ENCODE measurements at places on chromosomes 4 and X.

DNA sequence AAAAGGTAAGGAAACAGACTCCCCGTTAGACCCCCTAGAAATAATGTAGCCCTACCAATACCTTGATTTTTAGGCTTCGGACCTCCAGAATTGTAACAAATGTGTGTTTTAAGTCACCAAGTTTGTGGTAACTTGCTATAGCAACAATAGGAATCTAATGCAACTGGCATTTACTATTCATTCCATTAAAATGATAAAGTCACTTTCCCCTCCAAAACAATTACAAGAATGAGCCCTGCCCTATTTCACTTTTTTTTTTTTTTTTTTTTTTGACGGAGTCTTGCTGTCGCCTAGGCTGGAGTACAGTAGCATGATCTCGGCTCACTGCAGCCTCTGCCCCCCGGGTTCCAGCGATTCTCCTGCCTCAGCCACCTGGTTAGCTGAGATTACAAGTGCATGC lies 3.5 kb upstream of the DDX60L start:
- no peak for DNase-seq

DNA sequence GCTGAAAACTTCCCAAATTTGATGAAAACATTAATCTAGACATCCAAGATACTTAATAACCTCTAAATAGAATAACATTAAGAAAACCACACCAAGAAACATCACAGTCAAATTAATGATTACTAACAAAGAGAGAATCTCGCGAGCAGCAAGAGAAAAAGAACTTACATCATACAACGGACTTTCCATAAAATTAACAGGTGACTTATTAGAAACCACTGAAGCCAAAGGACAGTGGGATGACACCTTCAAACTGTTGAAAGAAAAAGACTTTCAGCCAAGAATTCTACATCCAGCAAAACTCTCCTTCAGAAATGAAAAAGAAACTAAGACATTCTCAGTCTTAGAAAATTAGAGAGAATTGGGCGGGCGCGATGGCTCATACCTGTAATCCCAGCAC lies 232.0 kb downstream of the SNCA start:
- DNase-seq: no peak

DNA sequence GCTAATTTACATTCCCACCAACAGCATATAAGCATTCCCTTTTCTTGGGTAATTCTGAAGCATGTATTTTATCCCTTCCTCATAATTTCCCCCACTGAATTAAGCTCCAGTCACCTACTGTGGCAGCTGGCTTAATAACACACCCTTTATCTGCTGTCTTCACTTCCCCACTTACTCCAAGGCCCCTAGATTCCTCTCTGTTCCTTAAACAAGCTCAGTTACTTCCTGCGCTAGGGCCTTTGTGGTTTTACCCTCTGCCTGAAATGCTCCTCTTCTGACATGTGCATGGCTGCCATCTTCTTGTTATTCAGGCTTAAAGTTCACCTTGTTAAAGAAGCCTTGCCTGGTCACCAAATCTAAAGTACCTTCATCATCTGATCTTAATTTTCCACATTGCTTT lies 47.2 kb upstream of the RPS6KA3 start:
- DNase-seq: no peak

GRCh38 chr4:1402021-1402515 lies 4.2 kb downstream of the NKX1-1 start:
- no peak for DNase-seq

DNA sequence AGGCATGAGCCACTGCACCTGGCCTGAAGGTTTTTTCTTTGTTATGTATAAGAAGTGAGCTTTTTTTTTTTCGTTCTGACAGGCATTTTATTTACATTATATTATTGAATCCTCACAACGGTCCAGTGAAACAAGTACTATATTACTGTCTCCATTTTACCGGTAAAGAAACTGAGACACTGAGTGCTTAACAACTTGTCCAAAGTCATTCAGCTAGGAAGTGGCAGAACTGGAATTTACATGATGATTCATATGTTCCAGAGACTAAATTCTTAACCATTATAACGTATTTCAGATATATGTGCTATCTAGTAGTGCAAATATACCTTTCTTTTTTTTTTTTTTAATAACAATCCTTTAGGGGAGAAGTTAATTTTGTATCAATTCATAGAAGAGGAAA lies 18.4 kb upstream of the SLC6A14 start:
- no peak for DNase-seq

- DNase-seq: peak; percentile 2
Measured at GRCh38 chrX:85243761-85244449, at the start of the genes SATL1 and ZNF711. SATL1 (minus strand) TSS chrX:85243779; CDS start chrX:85108968, 134,811 bp downstream. ZNF711 (plus strand) TSS chrX:85243991; CDS start chrX:85247573, 3,582 bp downstream.

DNA sequence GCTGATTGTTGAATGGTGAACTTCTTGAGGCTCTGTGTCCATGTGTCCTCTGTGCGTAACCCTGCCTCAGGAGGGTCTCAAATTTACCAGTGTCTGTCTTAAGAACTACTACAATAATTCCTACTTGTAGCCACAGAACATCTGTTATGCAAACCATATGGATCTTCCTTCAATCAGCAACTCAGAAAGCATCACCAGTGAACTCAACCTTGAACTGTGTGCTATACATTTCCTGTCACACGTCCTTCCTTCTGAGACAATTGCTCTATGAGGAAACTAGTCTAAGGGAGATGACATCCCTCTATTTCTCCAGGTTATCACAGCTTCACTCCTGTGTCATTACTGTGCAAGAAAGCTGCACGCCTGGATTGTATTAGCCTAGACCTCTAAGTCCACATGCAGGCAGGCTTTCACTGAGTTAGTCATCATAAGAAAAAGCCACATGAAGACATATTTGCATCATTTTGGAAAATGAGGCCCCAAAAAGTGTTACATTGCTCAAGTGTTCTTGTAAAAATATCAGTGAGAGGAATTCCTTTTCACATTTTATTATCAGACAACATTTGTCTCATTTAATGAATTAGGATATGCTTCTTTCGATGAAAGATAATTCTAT lies 157.8 kb downstream of the AFF2 start:
- no peak for DNase-seq

DNA sequence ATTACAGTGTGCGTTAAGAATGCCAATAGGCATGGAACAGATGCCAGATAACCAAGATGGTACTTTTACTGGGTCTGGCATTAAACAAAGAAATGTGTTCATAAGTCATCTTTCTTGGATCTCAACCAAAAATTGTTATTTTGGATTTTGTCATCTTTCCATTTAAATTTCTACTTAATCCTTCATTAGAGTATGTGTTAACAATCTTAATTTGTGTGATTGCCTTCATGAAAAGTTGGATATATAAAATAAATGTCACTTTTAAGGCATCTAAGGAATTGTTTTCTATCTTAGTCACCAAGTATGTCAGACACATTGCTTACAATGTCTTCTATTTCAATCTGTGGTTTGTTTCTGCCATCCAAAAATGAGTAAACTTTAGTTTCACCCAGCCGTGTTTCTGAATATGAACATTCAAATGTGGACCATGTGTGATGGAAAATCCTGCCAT lies 87.5 kb downstream of the PALLD start:
- DNase-seq: no peak

DNA sequence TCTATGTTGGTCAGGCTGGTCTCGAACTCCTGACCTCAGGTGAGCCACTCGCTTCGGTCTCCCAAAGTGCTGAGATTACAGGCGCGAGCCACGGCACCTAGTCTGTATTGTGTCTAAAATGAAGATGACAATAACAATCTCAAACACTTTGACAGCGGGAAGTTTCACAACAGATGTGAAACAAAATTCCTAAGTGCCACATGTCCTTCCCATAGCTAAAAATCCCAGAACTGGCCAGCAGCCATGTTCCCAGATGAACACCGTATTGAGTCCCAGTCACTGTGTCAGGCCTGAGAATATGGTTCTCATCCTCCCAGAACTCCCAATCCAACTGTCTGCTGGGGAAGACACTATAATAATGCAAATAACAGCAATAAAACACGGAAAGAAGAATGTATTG lies 16.4 kb upstream of the KLHL8 start:
- DNase-seq: no peak

GRCh38 chrX:110806145-110806544 lies 10.5 kb upstream of the CHRDL1 start:
- no peak for DNase-seq

- peak; percentile 28 for DNase-seq
Measured at GRCh38 chrX:115362334-115363095, 73.0 kb downstream of the LUZP4 start.

DNA sequence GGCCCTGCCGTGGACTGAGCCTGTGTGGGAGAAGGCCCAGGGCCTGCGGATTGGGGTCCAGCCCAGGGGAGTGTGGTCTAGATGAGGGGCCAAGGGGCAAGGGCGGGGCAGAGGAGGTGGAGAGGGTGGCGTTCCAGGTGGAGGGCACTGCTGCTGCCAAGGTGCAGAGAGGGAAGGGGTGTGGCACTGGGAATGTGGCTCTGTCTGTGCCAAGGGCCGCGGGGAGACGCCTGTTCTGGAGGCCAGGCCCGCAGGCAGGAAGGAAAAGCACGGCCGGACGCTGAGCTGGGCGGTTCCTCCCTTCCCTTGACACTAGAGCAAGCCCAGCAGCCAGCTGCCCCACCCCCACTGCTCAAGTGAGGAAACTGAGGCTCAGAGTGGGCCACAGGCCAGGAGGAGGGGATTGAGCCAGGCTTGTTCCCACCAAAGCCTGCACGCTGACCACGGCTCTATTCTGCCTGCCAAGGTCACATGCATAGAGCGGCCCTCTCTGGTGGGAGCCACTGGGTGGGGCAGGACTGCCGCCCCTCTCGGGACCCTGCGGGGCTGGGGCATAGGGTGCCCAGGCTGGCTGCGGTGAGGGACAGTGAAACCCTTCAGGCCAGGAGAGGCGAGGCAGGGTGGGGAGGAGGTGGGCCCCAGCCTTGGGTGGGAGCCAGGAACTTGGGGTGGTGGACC lies 13.0 kb downstream of the SH3BP2 start:
- DNase-seq: no peak

All from GM12865 (cell line).